ENCODE measurements at places on chromosomes 7 and 10. TPM values are rescaled to one million over a fixed set of nuclear protein-coding genes. Genes with fewer than 3 reads are reported as not detected.

ANKRD1 gene
- total RNA-seq: 75.7 TPM

SDK1 gene
- total RNA-seq: 6.2 TPM

RET gene
- total RNA-seq: not detected

ADIRF gene
- total RNA-seq: 0.49 TPM

NRG3 gene
- 1.1 TPM for total RNA-seq

CYP3A7 gene
- not detected for total RNA-seq

HGF gene
- not detected for total RNA-seq

NEURL1 gene
- total RNA-seq: 0.91 TPM

C10orf71 gene
- total RNA-seq: not detected

VKORC1L1 gene
- 35.5 TPM for total RNA-seq

PLEKHS1 gene
- not detected for total RNA-seq

SLC29A4 gene
- 34.6 TPM for total RNA-seq

TYSND1 gene
- total RNA-seq: 29.4 TPM

CEP55 gene
- total RNA-seq: 64.5 TPM
